Hematopoietic multipotent progenitor cell treated with erythropoietin and hydrocortisone succinate and interleukin-3 and kit ligand, for 15 days (in vitro differentiated cells): ENCODE measurements at places on chromosomes 5 and 9.
A peak's percentile ranks its signal among the peaks of the same experiment; 100 is the strongest.

DNA sequence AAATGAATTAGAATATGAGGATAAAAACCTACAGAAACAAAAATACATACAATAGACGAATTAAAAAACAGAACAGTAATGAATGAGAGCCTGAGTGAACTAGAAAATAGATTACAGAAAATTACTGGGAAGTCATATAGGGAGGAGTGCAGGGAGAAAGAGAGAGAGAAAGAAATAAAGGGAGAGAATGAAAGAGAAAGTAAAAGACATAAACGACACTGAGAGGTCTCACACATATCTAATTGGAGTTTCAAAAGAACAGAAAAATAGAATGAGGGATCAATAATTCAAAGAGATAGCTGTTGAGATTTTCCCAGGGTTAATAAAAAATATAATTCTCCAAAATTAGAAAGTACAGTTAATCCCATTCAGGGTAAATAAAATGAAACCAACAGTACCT is 156.4 kb upstream of the FTMT start:
- DNase-seq = no peak

- DNase-seq = no peak
Observed at GRCh38 chr5:147826361-147826760, 5.1 kb downstream of the SPINK1 start.

- DNase-seq = no peak
Observed at GRCh38 chr5:141843156-141843927, 34.9 kb downstream of the PCDH1 start.

GRCh38 chr5:135119481-135119880 is 85.5 kb upstream of the PITX1 start:
- DNase-seq = no peak

DNA sequence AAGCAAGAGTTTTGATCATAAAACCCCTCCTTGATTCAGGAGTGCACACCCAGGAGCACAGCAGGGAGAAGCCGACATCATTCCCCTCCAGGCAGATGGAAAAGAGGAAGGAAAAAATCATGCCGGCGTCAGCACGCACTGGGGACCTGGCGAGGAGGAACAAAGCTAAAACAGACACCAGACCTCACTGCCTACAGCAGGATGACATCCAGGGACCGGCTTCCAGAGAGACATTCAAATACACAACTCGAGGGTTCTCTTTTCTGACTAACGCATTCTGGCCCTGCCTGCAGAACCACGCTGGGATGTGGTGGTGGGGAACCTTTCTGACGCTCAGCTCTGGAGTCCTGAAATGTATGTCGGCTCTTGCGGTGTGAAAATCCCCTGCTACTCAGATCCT is 2.7 kb downstream of the UBAC1 start:
- peak; percentile 44 for DNase-seq

DNA sequence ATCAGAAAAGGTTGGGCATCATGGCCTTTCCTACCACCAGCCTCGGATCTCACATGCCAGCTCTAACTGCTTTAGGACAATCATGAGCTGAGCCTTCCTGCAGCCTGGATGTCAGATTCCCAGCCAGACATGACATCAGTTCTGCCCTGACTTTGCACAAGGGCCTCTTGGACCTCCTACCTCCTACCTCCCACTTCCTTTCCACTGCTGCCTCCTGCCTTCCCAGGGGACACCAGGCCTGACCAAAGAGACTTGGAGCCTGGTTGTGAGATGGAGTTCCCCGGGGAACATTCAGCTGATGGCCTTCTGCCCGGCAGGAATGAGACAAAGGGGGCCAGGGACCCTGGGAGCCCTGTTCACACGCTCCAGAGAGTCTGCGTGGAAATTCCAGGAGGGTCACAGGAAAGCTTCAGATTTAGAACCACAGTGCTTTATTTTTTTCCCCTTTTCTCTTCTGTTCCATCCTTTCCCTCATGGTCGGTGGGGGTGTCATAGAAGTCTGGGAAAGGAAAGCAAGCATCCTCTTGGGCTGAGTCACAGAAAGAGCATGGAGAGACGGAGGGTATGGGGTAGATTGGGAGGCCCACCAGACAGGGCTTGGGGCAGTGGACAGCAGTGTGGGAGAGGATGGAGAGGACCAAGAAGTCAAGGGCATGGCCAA is 35.4 kb upstream of the IL17B start:
- DNase-seq = no peak

- no peak for DNase-seq
Observed at GRCh38 chr5:60883229-60883628, 39.2 kb upstream of the ELOVL7 start.

- DNase-seq = no peak
Observed at GRCh38 chr5:102596951-102597350, 98.2 kb upstream of the SLCO6A1 start.

GRCh38 chr5:163459462-163459818 is 462 bp downstream of the NUDCD2 start:
- no peak for DNase-seq

DNA sequence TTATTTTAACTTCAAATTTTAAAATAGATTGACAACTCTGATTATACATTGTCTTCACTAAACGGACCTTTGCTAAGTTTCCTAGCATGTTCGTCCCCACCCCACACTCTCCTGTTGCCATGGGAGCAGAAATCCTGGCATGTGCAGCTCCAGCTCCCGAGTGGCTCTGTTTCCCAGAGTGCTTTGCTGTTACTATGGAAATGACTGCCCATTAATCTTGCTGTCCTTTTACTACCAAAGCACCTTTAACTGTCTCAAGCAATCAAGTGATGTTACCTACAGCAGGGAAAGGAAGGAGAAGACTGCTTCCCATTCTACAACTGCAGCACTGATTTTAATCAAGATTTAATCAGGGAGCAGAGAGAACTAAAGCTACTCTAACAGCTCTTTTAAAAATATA is 212.0 kb upstream of the KIF2A start:
- DNase-seq = no peak

DNA sequence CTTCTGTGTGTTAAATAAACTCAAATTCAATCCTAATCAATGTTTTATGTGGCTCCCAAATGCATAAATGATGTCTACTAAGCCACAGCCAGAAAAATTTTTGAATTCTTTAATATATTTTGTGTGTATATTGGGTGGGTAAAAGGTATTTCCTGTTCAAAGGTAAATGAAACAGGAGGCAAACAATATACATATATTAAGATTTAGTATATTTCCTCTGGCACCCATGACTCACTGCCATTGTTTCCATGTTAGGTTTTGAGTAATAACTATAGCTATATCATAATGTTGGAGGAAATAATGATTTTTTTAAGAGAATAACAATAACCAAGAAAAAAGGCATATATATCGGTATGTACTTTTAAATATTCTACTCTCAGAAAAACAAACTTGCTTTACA is 1071.9 kb upstream of the CDH10 start:
- no peak for DNase-seq

GRCh38 chr9:103999375-104000062 is 94.6 kb upstream of the SMC2 start:
- no peak for DNase-seq

DNA sequence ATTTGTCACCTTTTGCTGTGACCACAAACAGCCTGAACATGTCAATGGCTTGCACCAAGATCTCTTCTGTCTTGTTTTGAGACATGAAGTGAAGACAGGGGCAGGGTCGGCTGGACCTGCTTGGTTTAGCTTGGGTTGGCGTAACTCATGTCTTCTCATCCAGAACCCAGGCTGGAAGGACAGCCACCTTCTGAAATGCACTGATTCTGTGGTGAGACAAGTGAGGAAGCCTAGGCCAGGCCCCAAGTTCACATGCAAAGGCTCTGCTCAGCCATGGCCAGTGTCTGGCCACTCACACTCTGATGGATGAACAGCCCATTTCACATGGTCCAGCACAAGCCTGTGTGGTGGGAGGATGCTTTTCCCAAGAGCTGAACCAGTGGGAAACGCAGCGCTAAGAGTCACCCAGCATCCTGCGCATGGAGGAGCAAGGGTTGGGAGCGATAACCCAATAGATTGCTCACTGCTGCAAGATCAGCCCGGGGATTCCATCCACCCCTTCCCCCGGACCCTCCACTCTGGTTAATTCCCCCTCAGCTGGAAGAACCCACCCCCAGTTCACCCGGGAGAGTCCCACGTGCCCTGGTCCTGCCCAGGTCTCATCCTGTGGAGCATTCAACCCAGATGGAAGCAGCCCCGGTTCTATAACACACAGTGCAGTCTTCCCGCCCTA is 16.2 kb upstream of the MED10 start:
- DNase-seq = no peak

DNA sequence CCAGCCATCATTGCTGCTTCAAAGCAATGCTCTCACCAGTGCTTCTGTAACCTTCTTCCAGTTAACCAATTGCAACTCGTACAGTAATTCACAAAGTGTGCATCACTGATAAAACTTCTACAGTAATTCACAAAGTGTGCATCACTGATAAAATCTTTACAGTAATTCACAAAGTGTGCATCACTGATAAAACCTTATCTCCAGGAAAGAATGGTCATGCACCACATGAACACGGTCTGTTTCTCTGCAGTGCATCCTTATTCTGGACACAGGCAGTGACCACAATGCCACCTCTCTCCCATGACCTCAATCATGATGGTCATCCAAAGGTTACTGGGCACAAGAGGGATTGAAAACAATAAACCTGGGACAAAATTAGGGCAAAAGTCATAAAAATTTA is 153.6 kb downstream of the TSSK1B start:
- no peak for DNase-seq

GRCh38 chr5:142974409-142974808 is 204.2 kb downstream of the ARHGAP26 start:
- DNase-seq = no peak

GRCh38 chr9:70901746-70902145 is 219.7 kb downstream of the TRPM3 start:
- no peak for DNase-seq

DNA sequence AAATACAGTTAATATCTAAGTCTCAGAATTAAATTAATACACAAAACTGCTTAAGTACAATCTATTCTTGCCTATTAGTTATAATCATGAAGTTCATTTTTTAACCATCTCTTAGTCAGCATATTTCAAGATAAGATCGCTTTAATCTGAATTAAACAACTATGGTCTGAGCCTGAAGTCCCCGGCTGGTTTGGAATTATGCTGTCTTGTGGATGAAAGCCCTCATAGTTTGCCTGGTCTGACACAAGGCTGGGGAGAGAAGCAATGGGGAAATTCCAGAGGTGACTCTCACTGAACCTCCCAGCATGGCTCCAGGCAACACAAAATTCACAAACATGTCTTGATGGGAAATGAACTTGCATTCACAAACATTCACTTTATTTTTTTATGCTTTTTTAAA is 28.0 kb upstream of the GRAMD2B start:
- no peak for DNase-seq

DNA sequence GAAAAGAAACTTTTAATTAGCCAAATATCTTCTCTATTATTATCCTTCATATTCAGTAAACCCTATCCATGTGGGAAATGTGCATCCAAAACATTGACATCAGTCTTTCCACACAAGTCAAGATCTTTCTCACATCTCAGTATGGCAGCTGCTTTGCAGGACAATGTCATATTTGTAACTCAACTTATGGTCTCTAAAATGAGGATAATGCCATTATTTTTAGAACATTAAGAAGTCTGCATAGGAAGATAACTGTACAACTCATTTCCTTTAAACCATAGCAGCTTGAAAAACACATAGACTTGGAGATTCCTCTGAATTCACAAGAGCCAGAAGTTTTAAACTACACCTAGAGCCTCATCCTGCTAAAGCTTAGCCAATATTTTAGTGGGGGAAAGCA is 43.7 kb downstream of the MCTP1 start:
- DNase-seq = no peak

GRCh38 chr5:129426071-129426470 is 34.0 kb upstream of the ADAMTS19 start:
- DNase-seq = no peak

- DNase-seq = no peak
Observed at GRCh38 chr9:96068511-96068910, 193.0 kb downstream of the ERCC6L2 start.

- peak; percentile 17 for DNase-seq
Observed at GRCh38 chr9:101398930-101399642, 435 bp downstream of the ZNF189 start.

GRCh38 chr5:87400305-87400899 is 12.3 kb downstream of the CCNH start:
- peak; percentile 58 for DNase-seq

DNA sequence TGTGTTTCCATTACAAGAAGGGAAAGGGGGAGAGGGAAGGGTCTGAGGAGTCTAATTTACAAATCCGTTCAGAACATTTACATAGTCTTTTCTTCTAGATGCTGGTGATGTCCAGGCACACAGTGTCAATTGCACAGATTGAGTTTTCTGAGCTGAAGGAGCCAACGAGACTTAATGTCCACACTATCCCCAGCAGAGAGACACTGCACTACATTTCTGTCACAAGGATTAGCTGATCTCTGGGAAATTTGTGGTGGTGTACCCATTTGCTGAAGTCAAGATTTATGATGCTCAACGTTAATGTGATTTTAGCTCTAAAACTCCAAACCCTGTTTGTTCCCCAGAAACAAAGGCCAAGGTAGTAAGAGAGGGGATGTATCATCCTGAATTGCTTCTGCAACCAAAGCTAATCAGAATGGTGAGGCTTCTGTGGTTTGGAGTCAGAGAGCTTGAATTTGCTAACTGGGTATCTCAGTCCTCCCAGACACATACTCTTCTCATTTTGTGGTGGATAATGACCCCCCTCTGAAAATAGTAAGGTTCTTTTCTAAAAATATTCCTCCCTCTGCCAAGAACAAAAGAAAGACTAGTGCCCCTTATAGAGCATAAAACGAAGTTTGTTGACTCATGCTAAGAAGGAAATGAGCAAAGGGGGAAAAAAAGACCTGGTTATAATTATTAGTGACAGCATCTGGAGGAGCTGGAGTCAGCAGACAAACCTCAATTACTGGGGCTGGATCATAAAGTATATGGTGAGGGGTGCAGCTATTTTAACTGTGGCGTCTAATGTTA is 416.9 kb downstream of the PSAT1 start:
- no peak for DNase-seq

DNA sequence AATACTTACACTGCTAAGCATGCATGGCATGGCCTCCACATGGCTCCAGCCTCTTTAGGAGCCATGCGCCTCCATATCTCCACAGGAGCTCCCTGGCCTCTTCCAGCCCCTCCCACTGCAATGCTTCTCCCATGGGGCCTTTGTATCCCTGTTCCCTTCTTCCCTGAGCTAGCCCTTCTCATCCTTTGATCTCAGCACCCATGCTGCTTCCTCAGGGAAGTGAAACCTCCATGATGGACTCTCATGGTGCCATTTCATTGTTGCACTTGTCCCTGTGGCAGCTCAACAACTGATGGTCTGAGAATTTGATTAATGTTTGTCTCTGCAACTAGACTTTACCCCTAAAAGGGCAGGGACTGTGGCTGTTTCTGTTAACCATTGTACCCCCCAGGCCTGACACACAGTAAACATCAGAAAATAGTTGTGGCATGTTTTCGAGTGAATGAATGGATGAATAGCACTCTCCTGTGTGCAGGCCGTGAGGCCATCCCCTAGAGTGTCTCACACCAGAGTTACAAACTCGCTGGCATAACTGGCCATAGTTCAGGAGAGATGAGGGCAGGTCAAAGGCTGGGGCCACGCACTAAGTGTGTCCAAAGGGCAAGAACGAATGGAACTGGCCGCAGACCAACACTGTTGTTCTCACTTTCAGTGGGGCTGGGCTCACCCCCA is 6.6 kb downstream of the IDNK start:
- DNase-seq = no peak
